ENCODE measurements at places on chromosomes 16 and 17.

DNA sequence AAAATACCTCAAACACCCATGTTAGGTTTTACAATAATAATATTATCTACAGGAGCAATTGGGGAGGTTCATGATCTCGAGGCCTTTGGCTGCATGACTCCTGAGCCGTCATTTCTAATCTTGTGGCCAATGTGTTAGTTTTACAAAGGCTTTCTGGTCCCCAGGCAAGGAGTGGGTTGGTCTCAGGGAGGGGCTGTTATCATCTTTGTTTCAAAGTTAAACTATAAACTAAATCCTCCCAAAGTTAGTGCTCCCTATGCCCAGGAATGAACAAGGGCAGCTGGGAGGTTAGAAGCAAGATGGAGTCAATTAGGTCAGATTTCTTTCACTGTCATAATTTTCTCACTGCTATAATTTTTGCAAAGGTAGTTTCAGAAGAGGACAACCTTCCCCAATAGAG is 9.1 kb upstream of the CCL5 start:
- DNase-seq, result no peak

GRCh38 chr17:40251576-40251975 is 32.5 kb downstream of the WIPF2 start:
- peak; percentile 47 for DNase-seq

GRCh38 chr17:68172461-68172954 is 75.3 kb upstream of the AMZ2 start:
- DNase-seq, result peak; percentile 75

GRCh38 chr16:80989801-80990200 is 16.9 kb downstream of the CMC2 start:
- no peak for DNase-seq

DNA sequence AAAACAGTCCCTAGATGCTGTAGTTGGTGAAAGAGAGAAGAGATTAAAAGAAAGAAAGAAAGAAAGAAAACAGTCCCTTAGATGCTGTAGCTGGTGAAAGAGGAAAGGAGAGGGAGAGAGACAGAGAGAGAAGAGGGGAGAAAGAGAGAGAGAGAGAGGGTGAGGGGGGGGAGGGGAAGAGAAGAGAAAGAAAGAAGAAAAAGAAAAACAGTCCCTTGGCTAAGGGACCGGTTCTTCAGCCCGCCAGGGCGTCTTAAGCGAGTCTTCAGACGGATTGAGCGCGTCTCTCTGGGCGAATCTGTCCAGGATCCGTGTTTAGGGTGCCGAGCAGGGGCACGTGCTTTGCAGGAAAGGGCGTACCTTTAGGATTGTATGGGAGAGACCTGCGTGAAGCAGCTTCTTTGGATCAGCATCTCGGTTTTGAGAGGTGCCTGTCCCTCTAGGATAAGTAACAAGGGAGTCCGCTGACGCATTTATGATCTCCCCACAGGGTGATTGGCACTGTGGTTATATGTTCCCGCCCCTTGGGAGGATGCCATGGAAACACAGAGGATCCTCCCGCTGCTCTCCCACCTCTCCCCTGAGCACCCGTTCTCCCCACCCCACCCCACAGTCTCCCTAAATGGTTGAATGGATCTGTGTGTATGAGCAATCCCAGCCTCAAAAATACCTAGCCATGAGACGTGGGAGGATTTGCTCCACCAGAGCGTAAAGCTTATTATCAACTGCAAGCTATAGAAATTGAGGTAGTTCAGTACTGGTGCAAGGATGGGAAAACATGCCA is 16.7 kb downstream of the GNGT2 start:
- DNase-seq, result peak; percentile 74

- DNase-seq, result peak; percentile 92
Observed at GRCh38 chr17:69327060-69327831, at the start of gene ABCA5. TSS of gene ABCA5 (minus strand) at chr17:69327133. CDS start at chr17:69314415, 12,718 bp downstream.

DNA sequence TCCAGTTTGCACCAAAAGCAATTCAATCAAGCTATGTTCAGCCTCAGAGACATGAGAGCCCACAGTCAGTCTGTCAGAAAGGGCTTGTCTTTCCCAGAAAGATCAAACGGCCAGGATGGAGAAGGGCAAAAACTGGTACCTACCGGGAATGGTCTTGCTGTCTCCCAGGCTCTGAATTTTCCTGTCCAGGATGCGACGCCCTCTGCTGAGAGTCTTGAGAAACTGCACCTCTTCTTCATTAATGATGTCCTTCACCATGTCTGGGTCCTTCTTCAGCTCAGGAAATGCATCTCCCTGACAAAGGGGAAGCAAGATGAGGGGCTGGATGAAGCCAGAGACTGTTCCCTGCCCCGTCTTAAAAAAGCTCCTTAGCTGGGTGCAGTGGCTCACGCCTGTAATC is 15.8 kb upstream of the EXOSC6 start:
- DNase-seq, result no peak

- no peak for DNase-seq
Observed at GRCh38 chr16:35409503-35409902, 1950.1 kb downstream of the TP53TG3F start.

DNA sequence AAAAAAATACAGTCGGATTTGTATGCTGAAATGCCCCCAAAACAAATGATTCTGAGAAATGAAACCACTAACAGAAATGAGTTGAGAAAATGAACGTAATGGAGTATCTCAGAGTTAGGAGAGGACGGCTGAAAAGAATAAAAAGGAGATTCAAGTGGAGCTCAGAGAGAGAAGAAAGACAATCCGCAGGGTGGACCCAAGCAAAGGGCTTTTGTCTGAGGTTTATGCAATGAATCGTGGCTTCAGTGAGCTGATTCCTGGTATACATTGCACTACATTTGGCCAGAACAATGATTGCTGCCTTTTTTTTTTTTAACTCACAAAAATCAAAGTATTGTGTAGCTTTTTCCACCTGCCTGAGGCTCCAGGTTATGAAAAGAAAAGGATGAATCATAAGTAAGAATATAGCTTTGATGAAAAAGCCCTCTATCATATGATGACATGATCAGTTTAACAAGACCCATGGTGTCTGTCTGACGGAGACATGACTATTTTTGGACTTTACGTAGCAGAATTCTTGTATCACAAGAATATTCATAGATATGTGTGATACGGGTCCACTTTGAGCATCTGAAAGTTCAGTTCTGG is 4.4 kb upstream of the MED9 start:
- no peak for DNase-seq

GRCh38 chr16:8801701-8802100 is 4.1 kb downstream of the PMM2 start:
- peak; percentile 31 for DNase-seq

GRCh38 chr17:69608808-69609472 is 194.4 kb downstream of the MAP2K6 start:
- DNase-seq, result no peak

GRCh38 chr17:29560316-29560715 is 6.5 kb downstream of the ABHD15 start:
- DNase-seq, result no peak

GRCh38 chr16:84544031-84544773 is 39.7 kb upstream of the MEAK7 start:
- peak; percentile 45 for DNase-seq

DNA sequence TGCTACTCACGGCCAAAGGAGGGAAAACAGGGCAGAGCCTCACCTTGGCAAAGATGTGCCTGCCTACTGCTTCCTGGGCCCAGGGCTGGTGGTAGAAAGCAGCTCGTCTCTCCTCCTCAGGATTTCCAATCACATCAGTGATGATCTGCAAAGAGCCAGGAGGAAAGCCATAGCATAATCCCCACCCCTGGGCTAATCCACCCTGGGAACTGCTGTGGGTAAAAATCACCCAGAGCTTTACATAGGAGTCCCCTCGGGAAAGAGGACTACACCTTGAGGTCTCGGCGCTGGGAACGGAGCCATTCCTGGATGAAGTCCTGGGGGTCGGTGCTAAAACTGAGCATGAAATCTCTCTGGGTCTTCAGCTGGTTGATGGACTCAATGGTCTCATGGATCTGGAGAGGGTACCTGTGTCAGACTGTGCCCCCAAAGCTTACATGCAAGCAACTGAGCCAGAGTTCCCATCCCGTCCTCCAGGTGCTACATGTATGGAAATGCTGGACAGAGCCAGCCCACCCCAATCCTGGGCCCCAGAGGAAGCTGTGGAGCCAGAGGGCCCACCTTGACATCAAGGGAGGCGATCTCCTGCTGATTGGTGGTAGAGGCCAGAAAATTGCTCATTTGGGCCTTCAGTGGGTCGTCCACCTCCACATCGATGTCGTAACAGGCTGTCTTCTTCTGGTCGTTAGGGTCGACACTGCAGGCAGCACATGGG is 5.7 kb upstream of the FTSJ3 start:
- no peak for DNase-seq

DNA sequence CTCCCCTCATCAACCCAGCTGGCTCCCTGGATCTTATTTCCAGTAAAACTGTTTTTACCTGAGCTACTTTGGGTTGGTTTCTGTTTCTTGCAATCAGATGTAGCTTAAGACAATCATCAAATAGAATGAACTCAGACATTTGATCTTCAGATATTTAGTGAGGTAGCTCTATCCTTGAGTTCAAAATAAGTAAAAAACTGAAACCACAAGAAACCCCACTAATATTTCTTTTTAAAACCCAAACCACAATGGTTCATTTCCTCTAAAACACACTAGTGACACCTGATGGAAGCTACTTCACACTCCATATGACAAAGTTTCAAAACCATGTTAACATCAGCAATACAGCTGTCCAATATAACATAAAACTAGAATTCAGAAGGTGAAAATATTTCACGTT is 37.8 kb downstream of the CACNG1 start:
- no peak for DNase-seq

GRCh38 chr17:356671-357434 is 4.2 kb upstream of the RPH3AL start:
- no peak for DNase-seq

DNA sequence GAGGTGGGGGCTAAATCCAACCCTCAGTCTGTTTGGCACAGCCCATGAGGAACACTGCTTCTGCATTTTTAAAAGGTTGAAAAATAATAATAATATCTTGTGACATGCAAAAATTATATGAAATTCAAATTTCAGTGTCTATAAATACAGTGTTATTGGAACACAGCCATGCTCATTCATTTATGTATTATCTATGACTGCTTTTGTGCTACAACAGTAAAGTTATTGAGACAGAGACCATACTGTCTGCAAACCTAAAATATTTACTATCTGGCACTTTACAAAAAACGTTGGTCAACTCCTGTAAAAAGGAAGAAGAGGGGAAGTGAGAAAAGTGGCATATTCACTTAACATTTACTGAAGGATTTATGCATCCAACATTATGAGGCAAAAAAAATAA is 3.1 kb downstream of the ABCA5 start:
- DNase-seq, result no peak

- DNase-seq, result peak; percentile 97
Observed at GRCh38 chr17:10772425-10773380, 31.2 kb downstream of the TMEM238L start.

DNA sequence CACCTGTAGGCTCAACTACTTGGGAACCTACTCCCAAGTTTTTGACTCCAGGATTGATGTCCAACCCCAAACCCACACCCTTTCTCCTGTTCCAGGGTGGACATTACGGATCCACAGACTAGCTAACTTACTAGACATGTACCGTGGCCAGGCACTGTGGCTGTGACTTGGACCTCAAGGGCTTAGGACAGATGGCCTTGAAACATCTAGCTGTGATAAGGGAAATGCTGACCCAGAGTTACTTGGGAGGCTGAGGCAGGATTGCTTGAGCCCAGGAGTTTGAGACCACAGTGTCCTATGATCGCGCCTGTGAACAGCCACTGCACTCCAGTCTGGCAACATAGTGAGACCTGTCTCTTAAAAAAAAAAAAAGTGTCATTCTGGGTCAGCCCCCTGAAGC is 4.2 kb downstream of the STARD3 start:
- no peak for DNase-seq

- DNase-seq, result no peak
Observed at GRCh38 chr16:31493506-31494125, 10.7 kb downstream of the SLC5A2 start.

GRCh38 chr17:29205047-29205446 is 24.8 kb upstream of the MYO18A start:
- DNase-seq, result no peak

DNA sequence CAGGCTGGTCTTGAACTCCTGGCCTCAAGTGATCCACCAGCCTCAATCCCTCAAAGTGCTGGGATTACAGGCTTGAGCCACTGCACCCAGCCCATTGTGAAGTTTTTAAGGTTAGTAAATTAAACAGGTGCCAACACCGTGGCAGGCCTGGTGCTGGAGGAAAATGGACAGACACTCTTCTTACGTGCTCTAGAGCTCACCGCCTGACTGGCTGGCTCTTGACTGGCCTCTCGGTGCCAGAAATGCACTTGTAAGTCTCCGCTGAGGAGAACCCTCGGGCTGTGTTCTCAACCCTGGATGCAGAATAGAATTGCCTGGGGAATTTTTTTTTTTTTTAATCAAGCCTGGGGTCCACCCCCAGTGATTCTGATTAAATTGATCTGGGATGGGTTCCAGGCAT is 10.3 kb upstream of the HAS3 start:
- no peak for DNase-seq

GRCh38 chr16:86059253-86060171 is 160.6 kb downstream of the IRF8 start:
- peak; percentile 49 for DNase-seq

DNA sequence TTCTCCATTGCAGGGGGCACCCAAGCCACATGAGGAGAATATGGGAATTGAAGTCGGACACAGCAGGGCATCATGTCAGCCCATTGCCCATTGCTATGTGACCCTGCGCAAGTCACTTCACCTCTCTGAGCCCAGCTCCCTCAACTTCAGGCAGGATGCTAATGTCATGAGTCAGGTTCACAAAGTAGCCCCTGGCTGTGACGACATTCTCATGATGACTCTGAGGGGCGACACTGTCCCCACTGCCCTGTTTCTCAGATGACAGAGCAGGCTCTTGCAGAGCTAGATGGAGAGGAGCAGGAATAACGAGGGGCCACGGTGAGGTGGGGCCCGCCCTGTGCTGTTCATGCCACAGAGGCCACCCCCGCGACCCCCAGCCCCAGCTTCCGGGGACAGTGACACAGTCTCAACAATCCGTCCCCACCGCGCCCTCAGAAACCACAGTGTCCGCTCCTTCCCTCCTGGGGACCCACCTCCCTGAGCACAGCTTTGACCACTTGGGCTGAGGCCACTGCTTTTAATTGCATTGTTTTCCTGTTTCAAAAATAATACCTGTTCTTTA is 13.2 kb upstream of the ZNF469 start:
- DNase-seq, result no peak

- DNase-seq, result no peak
Observed at GRCh38 chr17:73561111-73561510, 83.1 kb downstream of the SDK2 start.

DNA sequence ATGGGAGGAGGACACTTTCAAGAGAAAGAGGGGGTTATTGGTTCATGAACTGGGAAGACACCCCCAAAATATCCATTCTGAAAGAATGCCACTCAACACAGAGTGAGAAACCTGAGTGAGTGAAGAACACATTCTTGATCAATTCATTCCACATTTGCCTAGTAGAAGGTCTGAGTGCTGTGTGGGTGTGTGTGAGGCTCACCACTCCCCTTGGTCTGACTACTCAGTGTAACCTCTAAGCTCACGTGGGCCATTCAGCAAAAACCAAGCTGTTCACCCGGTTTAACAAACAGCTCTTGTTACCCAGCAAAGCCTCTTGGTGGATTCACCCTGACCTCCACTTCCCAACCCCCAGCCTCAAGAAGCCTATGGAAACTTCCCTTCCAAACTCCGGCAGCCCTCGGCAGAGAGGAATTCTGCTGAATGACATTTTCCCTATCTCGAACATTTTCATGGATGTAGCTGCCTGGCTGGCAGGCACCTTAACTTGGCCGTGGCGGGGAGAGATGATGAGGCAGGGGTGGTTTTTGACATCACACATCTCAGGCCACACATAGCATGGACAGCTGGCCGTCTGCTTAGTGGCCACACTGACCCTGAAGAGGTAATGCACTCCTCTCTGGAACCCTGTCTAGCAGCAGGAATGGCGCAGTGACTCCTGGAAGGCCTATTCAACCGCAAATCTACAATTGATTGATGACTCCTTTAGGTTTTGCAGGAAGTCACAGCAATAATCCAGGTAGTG is 11.6 kb downstream of the ST6GALNAC1 start:
- no peak for DNase-seq
